Fibroblast of upper back skin (primary cell): ENCODE measurements at places on chromosomes 5 and 9.
A peak's percentile ranks its signal among the peaks of the same experiment; 100 is the strongest.

DNA sequence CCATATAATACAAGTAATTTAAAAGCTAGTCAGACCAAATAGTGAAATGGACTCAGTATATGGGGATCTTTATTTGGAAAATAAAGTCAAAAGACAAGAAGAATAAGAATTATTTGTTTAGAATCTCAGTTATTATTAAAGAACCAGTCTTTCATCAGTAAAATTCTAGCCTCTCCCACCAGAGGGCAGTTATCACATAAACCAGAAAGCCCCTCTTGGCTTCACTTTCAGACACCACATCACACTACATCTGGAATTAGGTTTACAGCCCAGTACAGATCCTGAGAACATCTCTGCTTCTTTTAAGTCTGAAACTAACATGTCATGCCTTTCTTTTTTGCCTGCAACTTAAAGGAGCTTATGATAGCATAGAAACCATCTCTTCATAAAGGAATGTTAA, 12.2 kb upstream of the HSPB3 start:
- DNase-seq, result peak; percentile 64

GRCh38 chr9:108850293-108850897, 5.4 kb downstream of the ACTL7B start:
- no peak for DNase-seq

DNA sequence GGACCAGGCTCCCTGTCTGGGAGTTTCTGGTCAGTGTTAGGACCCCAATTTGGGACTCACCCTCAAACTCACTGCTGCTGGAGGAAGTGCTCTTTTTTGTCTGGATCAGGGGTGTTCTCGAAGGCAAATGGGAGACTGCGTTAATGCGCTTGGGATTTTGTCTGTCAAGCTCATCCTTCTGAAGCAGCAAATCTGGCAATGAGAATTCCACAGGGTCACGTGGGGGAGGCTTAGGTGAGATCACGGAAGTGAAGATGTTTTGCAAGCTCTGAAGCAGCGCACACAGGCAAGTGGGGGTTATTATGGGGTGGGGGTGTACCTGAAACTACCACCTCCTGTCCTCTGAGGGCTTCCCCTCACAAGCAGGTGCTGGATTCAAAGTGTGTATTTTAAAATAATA, 10.5 kb upstream of the TEX53 start:
- DNase-seq, result no peak

DNA sequence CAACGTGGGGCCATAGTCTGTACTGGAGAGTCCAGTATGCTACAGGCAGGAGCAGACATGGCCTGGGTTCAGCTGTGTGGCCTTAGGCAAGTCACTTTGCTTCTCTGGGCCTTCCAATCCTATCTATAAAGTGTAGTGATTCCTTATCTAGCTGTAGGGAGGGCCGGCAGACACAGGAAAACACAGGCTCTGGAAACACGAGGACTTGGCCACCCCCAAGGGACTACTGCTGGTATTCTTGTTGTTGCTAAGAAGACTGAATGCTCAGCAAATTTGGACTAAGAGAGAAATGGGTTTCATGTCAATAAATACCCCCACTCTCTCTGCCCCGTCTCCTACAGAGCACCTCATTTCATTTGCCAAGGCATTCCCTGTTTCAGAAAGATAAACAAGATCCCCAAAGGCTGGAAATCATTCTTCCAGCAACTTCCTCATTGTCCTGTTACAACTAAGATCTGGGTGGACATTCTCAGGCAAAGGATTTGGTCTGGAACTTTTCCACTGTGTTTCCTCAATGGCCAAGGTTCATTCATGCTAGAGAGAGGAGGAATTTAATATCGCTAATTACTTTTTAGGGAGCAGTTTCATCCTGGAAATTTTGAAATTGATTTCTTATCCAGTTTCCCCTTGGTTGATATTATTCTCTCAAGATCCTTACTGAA, 105.8 kb downstream of the GABBR2 start:
- DNase-seq, result no peak

GRCh38 chr5:3852161-3852916, 256.7 kb downstream of the IRX1 start:
- no peak for DNase-seq

DNA sequence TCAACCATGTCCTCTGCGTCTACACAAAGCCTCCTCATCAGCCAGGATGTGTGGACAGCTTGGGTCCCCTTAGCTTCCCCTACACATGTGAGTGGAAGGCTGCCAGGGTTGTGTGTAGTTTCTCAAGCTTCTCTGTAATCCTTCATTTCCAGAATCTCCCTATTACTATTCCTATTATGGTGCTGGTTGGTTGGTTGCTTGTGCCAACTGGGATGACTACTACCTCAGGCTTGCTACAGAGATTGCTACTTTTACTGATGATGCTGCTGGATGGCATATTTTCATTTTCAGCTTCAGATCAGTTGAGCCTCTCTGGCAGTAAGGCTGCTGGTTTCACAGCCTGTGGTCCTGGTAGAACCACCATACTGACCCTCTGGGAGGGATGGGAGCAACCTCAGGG, 39.9 kb downstream of the ATG10 start:
- peak; percentile 49 for DNase-seq

DNA sequence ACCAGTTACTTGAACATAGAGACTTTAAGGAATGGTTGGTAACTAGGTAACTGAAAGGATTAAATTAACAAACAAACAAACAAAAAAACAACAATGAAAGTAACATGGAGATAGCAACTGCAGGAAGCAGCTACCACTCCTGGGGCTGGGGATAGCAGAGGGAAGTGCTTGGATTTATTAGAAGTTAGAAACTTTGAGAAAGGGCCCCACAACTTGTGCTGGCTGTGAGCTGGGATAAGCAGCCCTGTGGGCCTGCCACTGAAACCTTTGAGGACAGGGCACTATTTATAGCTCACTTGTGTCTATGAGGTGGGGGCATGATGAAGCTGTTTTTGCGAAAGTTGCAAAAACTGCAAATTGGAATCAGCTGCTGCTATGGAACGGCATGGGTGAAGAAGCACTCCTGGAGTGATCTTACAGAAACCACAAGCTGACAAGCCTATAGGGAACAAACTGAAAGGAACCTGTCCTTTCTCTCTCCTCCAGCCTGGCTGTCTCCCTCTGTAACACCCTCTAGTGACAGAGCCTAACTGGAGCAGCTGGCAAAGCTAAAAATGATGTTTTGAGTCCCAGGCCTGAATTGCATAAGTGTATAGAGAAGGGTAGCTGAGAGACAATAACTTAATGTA, 91.4 kb upstream of the RANBP6 start:
- DNase-seq, result peak; percentile 23

DNA sequence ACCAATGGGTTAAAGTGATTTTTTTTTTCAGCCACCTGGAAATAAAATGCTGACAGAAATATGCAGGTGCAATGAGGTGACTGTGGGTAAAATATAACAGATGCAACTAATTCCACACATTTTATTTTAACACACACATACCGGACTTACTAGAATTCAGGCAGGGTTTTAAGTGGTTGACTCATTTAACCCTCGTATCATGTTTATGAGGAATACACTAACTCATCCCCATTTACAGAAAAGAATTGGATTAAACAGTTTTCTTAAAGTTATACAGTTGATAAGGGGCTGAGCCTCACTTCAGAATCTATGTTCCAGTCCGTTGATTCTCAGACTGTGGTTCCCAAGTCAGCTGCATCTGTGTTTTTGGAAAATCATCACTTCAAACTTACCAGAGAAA, 207.5 kb downstream of the CHSY3 start:
- DNase-seq, result no peak

GRCh38 chr5:123610665-123611405, 98.9 kb downstream of the CSNK1G3 start:
- DNase-seq, result peak; percentile 65

DNA sequence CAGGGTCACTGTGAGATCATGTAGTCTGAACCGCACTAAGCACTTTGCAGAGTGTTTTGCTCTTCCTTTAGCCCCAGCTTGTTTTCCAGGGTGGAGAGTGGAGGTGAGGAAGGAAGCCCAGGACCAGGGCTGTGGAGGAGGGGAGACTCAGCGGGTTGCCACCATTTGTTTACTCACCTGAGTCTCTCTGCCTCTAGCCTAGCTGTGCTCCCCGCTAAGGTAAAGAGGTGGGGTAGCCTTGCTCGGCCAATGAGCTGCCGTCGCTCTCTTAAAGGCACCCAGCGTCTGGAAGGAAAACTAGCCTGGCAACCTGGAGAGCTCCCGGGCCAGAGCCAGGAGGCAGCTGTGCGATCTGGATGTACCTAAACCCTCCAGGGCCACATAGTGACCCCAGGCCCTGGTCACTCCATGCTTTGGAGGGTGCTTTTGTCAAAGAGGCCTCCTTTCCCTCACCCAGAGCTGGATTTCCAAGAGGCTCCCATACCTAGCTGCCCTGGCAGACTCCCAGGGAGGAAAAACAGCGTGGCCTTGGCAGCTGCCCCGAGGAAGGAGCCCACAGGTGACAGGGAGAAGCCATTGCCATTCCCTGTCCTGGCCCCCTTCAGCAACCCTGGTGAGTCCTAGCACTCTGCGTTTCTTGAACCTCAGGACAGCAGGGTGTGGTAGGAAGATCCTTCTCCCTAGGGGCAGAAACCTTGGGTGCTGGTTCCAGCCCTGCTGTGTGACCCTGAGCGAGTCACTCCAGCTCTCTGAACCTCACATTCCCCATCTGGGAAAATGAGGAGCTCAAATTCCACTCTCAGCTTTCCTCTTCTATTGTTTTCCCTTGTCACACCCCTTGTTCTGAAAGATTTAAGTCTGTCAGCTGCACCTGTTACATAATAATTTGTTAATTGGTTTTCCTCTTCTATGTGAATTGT, 42.4 kb upstream of the LARP1 start:
- DNase-seq, result no peak

DNA sequence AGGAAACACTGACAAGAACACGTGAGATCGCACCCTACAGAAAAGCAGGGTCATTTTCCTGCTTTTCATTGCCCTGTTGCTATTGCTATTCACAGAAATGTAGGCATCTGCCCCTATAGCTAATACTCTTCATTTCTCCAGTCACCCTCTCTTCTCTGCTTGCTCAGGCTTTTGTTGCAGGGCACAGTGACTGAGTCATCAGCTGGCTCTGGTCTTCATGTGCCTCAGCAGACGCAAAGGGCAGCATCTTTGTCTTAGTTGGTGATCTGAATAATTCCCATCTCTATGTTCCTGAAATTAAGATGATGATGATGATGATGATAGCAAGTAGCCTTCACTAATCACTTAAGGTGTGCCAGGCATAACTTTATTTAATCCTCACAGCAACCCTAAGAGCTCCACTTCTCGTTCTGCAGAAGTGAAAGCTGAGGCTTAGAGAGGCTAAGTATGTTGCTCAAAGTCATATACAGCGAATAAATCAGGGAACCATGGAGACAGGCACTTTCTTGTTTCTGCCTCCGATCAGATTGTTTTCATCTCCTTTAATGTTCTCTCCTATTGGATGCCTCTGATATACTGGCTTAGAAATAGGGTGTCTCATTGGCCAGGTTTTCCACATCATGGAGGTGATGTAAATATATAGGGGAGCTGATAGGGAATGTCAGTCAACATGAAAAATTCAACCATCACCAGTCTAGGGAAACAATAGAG, 133.0 kb upstream of the STK32A start:
- DNase-seq, result no peak

- peak; percentile 2 for DNase-seq
Measured at GRCh38 chr5:80346055-80346454, 26.3 kb downstream of the SPZ1 start.

- DNase-seq, result no peak
Measured at GRCh38 chr5:90902651-90903386, 344.2 kb downstream of the ADGRV1 start.

GRCh38 chr5:124952566-124952965, 206.1 kb upstream of the ZNF608 start:
- DNase-seq, result no peak

DNA sequence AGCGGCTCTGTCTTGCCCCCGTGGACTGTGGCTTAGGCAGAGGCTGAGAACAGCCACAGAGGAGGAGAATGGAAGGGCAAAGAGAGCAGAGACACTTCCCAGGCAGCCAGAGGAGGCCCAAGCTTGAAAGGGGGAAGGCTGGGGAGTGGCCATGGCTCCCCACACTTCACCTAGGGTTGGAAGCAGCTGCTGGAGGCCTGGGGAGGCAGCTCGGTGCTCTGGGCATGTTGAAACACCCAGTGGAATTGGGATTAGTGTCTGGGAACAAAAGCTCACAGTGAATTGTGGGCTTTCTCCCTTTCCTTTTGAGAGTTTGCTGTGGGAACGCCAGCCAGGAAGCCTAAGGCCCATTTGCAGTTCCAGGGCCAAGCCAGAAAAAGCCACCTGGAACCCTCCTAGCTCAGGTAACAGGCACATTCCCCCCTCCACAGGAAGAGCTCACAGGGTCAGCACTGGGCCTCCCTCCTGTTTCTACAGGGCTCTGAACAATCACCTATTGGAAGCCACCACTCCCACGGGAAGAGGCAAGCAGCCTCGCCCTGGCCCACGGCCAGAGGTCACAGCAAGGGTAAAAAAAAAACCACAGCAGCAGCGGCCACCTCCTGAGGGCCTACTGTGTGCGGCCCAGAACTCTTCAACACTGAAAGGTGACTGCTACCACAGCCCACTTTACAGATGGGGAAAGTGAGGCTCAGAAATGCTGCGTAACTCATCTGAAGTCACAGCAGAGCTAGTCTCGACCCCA, 20.2 kb downstream of the EEIG1 start:
- no peak for DNase-seq

- DNase-seq, result peak; percentile 29
Measured at GRCh38 chr5:122073018-122073417, 5.0 kb downstream of the LOX start.

DNA sequence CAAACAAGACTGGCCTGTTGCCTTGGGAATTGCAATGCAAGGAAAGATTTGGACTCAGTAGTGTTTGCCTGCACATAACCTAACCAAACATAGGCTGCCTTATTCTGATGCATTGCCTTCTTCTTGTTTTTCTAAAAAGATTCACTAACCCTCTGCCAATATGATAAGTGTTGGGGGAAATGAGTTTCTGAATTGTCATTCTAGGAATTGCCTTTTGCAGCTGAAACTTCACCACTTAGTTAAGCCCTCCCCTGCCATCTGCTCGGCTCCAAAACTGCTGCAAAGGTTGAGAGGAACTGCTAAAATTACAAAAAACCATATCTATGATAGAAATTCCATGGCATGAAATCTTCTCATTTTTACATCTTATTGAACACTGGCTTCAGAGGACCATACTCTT, 41.6 kb upstream of the SPATA31D4 start:
- no peak for DNase-seq

DNA sequence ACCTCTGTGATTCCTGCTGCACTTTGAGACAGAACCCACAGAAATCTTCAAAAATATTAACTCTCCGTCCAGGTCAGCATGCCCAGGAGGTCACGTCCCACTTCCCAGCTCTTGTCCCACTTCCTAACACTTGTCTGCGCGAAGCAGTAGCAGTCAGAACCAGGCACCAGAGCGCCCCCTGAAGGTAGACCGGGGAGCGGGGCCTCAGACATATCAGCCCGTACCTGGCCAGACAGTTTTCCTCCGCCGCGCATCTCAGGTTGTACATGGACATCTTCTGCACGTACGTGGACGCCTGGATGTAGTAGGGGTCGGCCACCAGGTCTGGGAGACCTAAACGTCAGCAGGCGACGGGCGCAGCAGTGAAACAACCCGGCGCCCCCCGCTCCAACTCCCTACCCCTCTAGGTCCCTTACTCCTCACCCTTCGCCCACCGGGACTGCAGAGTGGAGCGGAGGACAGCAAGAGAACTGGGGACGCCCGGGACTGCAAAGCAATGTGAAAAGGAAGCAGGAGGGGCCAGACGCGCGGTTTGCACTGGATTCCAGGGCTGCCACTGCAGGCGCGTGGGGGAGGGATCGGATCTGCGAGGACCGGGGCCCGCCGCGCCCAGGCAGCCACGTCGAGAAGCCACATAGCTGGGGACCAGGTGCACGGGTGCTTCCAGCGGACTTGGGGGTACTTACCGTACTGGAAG, 1.2 kb downstream of the LOX start:
- DNase-seq, result peak; percentile 83
